ENCODE measurements at places on chromosomes 3 and 15.
A peak's percentile ranks its signal among the peaks of the same experiment; 100 is the strongest.

GRCh38 chr3:187210545-187211327, 13.4 kb downstream of the RTP1 start:
- DNase-seq = no peak

DNA sequence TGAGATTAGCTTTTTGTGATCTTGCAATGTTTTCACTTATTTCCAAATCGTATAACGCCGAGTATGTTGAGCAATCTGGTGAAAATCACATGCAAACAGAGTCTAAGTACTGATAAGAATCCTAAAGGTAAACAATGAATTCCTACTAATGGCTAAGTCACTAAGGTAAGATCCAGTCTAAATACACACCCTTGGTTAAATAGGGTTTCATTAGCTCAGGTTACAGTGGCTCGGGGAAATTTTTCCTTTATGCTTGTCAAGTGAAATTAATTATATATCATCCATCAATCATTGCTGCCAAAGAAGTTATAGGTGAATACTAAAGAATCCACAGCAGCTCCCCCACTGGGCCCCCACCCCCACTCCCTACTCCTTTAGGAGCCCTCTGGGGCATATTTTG, 139.3 kb downstream of the SOX2 start:
- DNase-seq = no peak

- DNase-seq = no peak
These were observed 89.7 kb downstream of the LIPC start for GRCh38 chr15:58521293-58521991.

GRCh38 chr3:47108546-47108945, 55.4 kb downstream of the SETD2 start:
- DNase-seq = no peak

DNA sequence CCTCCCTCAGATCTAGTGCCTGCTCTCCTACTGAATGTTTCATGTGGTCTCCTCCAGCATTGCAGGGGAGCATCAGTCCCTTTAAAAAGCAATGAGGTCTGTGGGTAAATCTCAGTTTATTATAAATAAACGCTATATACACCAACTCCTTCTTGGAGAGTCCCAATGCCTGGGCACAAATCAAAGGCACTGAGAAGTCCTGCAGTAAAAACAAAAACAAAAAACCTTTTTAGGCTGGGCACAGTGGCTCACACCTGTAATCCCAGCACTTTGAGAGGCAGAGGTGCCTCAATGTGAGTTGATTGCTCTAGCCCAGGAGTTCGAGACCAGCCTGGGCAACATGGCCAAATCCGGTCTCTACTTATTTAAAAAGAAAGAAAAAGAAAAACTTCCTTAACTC, 45.0 kb downstream of the ACAN start:
- no peak for DNase-seq

- DNase-seq = no peak
These were observed 4.3 kb upstream of the TSEN2 start for GRCh38 chr3:12479919-12480427.

- no peak for DNase-seq
These were observed 115.0 kb downstream of the THSD4 start for GRCh38 chr15:71230303-71230702.

DNA sequence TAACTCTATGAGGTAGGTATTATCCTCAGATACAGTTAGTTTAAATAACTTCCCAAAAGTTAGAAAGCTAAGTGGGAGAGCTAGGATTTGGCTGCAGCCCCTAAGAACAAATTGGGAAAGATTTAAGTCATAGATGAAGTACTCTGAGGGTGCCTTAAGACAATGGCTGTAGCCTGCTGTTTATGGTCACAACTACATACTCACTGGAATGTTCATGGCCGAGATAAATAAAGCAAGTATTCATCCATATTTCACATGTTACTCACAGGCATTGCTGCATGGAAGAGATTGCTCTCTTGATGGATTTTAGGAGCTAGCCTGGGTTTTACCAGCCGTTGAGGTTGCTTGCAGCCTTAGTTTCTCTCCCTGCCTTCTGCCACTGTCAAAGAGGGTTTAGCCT, 145.0 kb downstream of the CMSS1 start:
- DNase-seq = no peak

DNA sequence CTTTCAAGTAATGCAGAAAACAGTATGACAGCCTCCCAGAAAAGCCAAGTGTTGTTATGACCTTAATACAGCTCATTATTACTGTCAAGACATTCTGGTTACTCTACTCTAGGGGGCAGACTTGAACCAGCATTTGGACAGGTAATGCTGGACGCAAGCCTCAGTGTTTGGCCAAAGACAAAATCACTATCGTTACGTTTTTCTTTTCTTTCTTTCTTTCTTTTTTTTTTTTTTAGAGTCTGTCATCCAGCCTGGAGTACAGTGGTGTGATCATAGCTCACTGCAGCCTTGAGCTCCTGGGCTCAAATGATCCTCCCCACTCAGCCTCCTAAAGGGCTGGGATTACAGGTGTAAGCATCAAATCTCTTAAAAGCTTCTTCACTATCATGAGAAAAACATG, 29.4 kb upstream of the TMEM45A start:
- peak; percentile 1 for DNase-seq

- DNase-seq = no peak
These were observed 81.4 kb downstream of the FOXP1 start for GRCh38 chr3:71502066-71502625.
